ENCODE measurements at places on chromosomes 12 and 14.

DNA sequence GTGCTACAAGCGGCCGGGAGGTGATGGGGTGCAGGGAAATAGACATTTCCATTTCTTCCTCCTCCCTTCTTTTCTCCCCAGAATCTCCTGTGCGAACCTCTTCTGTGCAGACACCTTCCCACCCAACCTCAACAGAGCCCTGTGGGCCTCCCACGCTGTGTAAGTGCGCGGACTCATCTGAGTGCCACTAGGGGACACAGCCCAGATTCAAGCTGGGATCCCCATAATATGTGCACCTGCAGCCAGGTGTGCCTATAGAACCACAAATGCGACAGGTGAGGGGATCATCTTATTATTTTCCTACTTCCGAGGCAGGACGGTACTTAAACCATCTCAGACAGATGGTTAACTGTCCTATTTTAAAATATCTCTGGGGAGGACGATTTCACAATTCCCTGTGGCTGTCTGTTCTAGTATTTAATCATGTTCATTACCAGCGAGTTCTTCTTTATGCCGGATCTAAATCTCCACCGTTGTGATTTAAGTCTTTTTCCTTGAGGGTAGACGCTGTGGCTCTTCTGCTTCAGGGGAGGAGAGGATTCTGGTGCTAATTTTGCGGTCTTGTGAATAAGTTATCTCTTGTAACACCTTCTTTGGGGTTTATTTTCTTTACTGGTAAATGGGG, 17.2 kb upstream of the CACNA1C start:
- no peak for DNase-seq

DNA sequence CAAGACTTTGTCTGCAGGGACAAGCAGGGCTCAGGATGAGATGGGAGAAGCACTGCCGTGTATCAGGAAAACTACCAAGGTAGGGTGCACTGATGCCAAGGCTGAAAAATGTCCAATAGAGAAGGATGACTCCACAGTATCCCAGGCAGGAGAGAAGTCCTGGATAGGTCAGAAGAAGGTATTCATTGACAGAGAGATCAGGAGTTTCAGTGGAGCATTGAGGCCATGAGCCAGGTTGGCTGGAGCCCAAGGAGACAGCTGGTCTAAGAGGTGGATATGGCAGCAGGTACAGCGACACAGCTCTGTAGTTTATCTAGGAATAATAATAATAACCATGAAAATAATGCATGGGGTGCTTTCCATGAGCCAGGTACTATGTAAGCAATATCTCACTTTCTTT, 180.9 kb downstream of the EXOC5 start:
- DNase-seq, result no peak

DNA sequence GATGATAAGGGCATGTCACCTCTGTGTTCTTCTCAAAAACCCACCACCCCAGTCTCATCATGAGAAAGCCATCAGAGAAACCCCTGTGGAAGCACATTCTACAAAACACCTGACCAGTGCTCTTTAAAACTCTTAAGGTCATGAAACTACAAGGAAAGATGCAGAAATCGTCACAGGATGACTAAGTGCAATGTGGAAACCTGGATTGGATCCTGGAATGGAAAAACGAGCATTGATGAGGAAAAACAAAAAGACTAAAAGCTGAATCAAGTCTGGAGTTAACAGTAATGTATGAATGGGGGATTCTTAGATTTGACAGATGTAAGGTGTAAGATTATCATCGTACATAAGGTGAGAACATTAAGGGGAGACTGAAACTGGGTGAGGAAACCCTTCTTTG, 211.0 kb downstream of the TBX5 start:
- DNase-seq, result no peak

DNA sequence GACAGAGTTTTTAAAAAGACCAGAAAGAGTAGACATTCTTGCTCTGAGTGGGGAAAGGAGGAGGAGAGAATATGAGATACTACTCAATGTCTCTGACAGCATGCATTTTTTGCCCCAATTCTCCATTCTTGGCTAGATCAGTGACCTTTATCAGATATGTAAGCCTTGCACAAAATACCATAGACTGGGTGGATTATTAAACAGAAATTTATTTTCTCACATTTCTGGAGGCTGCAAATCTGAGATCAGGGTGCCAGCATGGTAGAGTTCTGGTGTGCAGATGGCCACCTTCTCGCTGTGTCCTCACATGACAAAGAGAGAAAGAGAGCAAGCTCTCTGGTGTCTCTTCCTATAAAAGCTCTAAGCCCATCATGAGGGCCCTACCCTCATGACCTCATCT, 38.6 kb downstream of the ANKS1B start:
- DNase-seq, result no peak

GRCh38 chr14:20668969-20669368, 15.4 kb upstream of the RNASE4 start:
- DNase-seq, result no peak

- DNase-seq, result no peak
Measured at GRCh38 chr12:53766881-53767280, 15.1 kb upstream of the CISTR start.

DNA sequence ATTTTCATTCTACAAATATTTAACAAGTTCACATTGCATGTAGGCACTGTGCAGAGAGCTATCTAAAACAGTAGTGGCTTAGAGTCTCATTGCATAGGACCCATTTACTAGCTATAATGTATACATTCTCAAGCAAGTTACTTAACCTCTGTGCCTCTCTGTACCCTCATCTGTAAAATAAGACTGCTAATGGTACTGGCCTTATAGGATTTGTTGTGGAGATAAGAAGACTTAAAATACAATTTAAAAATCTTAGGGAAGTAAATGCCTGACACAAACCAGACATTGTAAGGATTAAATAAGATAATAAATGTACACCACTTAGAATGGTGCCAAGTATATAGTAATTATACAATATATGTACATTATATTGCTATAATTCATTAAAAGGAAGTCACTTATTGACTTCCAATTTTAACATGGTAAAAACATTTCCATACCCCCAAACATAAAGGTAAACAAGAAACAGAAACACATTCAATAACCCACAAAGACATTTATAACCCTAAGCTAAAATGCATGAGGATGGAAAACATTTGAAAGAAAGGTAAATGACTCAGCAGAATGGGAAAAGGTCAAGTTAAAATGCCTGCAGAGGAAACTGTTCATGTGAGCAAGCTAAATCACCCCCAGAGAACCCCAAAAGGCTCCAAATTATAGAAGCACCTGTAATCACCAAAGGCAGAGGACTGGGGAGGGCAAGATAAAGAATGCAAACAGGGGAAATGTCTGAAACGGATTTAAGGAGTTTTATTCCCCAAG, 30.8 kb downstream of the RPS6KA5 start:
- DNase-seq, result no peak

DNA sequence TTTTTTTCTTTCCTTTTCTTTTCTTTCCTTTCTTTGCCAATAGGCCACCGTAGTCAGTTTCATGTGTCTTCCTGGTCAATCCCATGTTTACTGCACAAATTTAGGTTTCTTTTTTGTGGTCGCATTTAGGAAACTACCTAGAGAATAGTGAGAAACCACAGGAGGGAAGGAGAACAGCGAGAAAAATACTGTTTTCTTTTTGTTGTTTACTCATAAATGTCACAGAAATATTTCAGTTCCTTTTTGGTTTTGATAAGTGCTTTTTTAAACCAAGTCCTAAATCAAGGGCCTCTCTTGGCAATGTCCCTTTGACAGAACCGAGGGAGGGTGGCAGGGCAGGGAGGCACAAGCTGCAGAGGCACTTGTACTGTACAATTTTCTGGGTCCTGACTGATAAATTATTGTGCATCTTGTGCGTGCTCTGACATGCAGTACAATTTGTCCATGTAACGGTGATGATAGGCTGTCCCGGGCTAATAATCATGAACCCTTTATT, 326.1 kb downstream of the CACNA1C start:
- no peak for DNase-seq

- peak; percentile 78 for DNase-seq
Measured at GRCh38 chr12:27549801-27550652, 26.0 kb downstream of the PPFIBP1 start.

DNA sequence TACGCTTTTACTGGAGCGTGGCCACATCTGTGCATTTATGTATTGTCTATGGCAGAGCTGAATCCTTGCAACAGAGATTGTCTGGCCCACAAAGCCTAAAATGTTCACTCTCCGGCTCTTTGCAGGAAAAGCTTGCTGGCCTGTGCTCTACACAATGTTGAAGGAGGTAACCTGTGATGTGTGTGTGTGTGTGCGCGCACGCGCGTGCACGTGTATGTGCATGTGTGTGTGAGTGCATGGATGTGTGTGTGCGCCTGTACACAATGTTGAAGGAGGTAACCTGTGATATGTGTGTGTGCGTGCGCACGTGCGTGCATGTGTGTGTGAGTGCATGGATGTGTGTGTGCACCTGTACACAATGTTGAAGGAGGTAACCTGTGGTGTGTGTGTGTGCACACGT, 62.7 kb downstream of the RFLNA start:
- no peak for DNase-seq

GRCh38 chr14:73461478-73462047, 3.2 kb upstream of the NUMB start:
- DNase-seq, result no peak

DNA sequence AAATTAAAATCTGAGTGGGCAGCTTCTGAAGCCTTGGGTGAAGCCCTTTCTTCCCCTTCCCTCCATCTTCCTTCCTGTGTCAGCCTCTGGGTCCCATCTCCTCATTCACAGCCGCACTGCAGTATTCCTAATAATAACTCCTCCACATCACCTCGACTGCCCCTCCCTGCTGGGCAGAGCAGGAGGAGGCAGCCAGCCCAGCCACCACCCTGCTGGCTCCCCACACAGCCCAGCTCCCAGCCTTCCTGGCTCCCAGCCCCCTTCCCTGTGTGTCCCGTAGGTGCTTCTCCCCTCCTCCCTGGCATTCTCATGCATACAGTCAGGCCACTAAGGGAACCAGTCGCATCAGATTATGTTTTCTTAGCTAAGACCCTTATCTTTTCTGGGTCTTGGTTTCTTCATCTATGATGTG, 3.7 kb downstream of the IFFO1 start:
- DNase-seq, result no peak

DNA sequence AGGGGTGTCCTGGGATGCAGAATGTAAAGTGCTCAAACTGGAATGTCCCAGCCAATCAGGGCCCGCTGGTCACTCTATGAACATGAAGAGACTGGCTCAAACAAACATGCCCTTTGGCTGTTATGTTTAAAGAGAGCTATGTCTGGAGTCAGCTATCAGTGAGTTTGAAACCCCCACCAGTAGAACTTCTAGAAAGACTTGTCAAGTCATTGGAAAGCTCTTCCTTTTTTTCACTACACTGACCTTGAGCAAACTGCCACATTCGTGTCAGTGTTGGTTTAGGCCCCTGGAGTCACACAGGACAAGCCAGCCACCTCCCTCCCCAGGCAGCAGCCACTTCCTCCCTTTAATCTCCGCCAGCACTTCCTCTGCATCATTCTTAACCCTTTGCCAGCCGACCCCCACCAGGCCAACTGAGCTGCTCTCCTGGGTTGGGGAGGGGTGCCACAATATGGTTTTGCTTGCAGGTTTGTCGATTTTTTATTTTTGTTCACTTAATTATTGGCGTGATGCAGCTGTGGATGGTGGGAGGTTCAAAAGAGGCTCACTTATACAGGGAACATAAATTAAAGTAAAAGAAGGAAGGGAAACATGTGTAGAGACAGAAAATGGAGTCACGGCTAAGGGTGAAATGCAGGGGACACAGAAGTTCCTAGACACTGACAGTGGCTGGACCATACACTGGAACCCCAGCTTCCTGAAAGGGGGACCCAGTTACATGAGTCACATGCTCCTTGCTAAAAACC, 25.3 kb downstream of the CMKLR1 start:
- DNase-seq, result no peak

- no peak for DNase-seq
Measured at GRCh38 chr14:74065746-74066575, 18.3 kb downstream of the ALDH6A1 start.

- DNase-seq, result peak; percentile 28
Measured at GRCh38 chr12:58925111-58925611, 4.9 kb upstream of the LRIG3 start.

DNA sequence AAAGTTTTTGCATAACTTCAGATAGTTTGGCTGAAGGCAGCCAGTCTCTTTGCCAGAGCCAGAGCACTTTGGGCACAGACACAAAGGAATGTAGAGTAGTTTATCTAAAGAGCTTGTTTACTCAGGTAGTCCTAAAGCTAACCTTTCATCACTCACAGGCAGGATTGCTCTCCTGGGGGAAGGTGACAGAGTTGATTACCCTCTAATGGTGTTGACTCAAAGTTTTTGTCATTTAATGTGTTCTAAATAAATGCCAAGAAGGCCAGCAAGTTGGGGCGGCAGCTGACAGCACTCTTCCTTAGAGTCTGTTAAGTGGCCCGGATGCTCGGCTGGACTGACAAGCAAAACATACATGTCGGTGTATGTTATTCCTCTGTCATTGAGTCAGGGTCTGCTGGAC, 9.3 kb upstream of the TAS2R46 start:
- DNase-seq, result no peak

DNA sequence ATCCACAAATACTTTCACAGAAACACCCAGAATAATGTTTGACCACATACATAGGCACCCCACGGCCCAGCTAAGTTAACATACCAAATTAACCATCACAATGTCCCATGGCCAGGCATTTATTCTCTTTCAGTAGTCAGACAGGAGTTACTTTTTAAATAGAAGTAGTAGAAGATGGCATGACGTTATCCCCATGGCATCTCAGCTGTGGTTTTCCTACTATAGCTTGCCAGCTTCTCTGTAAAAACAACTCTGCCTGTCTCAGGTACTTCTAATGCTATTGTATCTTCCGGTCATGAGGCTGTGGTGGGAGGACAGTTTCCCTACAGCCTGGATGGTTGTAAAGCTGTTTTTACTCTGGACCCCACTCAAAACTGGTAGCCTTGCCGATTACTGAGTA, 19.3 kb downstream of the CTSG start:
- DNase-seq, result no peak

DNA sequence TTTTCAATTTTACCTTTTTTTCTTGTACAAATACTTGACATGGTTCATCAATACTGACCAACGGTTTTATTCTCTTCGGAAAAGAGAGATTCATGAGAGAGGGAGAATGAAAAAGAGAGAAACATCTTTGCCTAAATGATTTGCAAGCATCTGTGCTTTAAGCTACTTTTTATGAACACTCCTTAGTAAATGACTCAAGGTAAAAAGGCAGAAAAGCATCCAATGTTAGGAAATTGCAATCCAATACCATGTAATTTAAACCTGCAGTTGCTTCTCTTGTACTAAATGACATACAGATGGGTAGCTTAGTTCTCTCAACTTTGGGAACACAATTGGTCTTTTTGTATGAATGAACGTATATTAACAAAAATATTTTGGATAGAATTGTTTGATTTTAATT, 46.1 kb downstream of the MSRB3 start:
- DNase-seq, result no peak

DNA sequence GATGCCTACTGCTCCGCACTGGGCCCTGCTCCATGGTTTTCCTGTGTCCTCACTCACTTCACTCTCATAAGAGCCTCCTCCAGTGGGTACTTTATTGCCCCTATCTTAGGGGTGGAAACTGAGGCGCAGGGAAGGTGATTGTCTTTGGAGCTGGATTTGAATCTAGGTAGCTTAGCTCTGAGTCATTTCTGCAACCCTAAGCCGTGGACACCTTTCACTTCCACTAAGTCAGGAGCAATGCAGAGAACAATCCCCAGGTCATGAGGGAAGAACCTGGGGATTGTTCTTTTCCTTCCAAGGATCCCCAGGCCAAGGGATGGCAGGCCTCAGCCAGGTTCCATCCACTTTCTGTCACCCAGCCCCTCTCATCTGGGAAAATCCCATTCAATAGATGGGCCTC, 20.3 kb downstream of the VDR start:
- DNase-seq, result no peak

Data from HAP-1 (cell line).